Mesenteric fat pad (tissue), 1 donor: ENCODE measurements at places on chromosomes 4 and X. TPM values are rescaled to one million over a fixed set of nuclear protein-coding genes. Genes with fewer than 3 reads are reported as not detected.

The CAPN6 gene
- total RNA-seq = 0.16 TPM

The LUZP4 gene
- not detected for total RNA-seq

The CENPE gene
- total RNA-seq = 1.2 TPM

The SPATA18 gene
- 7.2 TPM for total RNA-seq

The GBA3 gene
- total RNA-seq = 0.16 TPM

The TENM3 gene
- total RNA-seq = 38.1 TPM

The PHOX2B gene
- total RNA-seq = not detected

The STPG2 gene
- 0.19 TPM for total RNA-seq

The TMEM31 gene
- total RNA-seq = not detected

The RAB40A gene
- not detected for total RNA-seq

The UNC5C gene
- 0.35 TPM for total RNA-seq

The OPN1MW3 gene
- total RNA-seq = not detected

The COL4A6 gene
- total RNA-seq = 0.16 TPM

The ADGRA3 gene
- total RNA-seq = 20.7 TPM

The RASSF6 gene
- not detected for total RNA-seq

The GLRB gene
- 3.3 TPM for total RNA-seq

The CHRNA9 gene
- not detected for total RNA-seq

The TBC1D14 gene
- total RNA-seq = 54.3 TPM

The C4orf50 gene
- not detected for total RNA-seq

The CCDC160 gene
- total RNA-seq = not detected

The CFAP47 gene
- not detected for total RNA-seq

The PGAM4 gene
- not detected for total RNA-seq

The FAM149A gene
- total RNA-seq = 10.1 TPM

The PNMA6A gene
- 2.5 TPM for total RNA-seq

The GC gene
- total RNA-seq = not detected

The NHSL2 gene
- total RNA-seq = 13.3 TPM

The ZCCHC18 gene
- total RNA-seq = not detected

The TRO gene
- 3.9 TPM for total RNA-seq

The FREM3 gene
- not detected for total RNA-seq

The BANK1 gene
- total RNA-seq = 11.6 TPM

The SLC49A3 gene
- 19.0 TPM for total RNA-seq

The FAM13A gene
- 29.6 TPM for total RNA-seq

The GYPA gene
- not detected for total RNA-seq

The S100P gene
- 16.1 TPM for total RNA-seq
